ENCODE measurements at places on chromosomes 5 and 9.
A peak's percentile ranks its signal among the peaks of the same experiment; 100 is the strongest.

DNA sequence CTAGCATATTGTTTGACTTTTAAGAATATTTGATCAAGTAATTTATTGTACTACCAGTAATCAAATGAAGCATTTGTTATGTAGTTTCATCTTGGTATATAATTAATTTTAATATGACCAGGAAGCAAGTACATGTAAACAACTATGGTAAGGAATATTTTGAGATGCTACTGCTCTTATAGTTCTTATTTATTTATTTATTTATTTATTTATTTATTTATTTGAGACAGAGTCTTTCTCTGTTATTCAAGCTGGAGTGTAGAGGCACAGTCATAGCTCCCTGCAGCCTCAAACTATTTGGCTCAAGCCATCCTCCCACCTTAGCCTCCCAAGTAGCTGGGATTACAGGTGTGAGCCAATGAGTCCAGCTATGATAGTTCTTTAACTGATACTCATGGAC, 8.1 kb downstream of the PPIP5K2 start:
- DNase-seq = no peak

- DNase-seq = no peak
Measured at GRCh38 chr5:73812962-73813588, 187.1 kb downstream of the ARHGEF28 start.

- no peak for DNase-seq
Measured at GRCh38 chr5:122195802-122196394, 66.6 kb downstream of the ZNF474 start.

DNA sequence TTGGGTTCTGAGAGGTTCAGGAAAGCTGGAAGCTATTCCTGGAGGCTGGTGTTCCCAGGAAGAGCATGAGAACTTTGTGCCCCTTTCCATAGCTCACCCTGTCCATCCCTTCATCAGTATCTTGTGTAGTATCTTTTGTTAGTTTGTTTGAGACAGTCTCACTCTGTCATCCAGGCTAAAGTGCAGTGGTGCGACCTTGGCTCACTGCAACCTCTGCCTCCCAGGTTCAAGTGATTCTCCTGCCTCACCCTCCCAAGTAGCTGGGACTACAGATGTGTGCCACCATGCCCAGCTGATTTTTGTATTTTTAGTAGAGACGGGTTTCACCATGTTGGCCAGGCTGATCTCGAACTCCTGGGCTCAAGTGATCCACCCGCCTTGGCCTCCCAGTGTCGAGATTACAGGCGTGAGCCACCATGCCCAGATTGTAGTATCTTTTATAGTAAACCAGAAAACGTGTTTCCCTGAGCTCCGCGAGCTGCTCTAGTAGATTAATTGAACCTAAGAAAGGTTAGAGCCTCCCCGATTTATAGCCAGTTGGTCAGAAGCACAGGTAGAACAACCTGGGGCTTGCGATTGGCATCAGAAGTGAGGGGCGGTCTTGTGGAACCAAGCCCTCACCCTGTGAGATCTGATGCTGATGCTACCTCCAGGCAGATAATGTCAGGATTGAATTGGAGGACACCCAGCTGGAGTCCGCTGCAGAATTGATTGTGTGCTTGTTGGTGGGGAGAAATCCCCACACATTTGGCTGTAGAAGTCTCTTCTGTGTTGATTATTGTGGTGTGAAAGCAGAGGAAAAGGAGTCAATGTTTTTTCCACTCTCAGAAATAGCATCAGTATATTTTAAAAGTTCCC, 32.3 kb downstream of the ATP6V0E1 start:
- no peak for DNase-seq

DNA sequence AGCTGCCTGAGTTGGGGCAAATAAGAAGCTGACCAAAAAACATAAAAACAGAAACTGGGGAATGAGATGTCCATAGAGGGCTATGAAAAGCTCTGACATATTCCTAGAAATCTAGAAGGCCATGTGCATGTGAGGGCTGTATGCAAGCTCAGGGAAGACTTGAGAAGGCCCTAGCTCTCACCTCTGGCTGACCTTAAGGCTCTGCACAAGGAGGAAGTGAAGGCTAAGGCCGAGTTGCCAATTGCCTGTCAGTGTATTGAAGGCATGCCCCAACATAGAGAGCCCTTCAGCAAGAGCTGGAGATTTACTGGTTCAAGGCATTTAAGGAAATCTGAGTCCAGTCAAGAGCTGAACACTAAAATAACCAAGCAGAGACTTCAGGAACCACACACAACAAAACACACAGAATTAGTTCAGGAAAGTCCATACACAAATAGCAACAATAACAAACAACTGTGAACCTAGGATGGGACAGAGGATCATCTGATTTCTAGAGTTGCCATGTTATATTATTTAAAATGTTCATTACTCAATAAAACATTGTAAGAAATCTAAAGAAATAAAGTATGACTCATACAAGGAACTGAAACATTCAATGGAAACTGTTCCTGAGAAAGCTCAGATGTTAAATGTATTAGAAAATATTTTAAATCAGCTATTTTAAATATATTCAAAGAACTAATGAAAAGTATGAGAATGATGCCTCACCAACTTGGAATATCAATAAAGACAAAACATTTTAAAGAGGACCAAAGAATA, 161.8 kb downstream of the AUH start:
- no peak for DNase-seq

- no peak for DNase-seq
Measured at GRCh38 chr9:73611032-73611431, 459.4 kb downstream of the ANXA1 start.

GRCh38 chr5:132388244-132389050, 18.9 kb downstream of the SLC22A5 start:
- DNase-seq = no peak

DNA sequence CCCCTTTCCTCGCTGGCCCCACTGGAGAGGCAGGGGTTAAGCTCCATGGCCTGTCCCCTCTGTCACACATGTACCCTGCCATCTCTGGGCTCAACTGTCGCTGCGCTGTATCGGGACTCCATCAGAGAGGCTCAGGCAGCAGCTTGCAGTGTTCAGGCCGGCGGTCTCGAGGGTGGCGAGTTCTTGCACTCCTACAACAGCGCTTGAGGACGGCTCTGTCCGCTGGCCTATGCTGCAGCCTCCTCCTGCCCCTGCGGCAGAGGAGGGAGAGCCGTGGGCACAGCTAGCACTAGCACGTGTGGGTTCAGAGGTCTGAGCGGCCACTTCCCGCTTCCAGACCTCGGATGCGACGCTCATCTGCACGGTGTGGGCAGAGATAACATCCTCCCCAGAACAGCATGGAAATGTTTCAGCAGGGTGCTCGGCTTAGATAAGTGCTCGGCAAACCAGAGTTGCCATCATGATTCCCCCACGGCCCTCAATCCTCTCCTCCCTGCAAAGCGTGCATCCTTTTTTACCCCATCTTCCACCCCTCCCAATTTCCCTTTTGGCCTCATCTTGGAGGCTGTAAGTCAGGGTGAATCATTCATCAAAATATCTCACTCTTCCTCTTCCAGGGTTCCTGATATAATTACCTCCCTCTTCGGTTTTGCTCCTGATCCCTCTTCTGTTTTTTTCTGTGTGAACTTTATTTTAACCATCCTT, 41.9 kb upstream of the FUBP3 start:
- DNase-seq = no peak

DNA sequence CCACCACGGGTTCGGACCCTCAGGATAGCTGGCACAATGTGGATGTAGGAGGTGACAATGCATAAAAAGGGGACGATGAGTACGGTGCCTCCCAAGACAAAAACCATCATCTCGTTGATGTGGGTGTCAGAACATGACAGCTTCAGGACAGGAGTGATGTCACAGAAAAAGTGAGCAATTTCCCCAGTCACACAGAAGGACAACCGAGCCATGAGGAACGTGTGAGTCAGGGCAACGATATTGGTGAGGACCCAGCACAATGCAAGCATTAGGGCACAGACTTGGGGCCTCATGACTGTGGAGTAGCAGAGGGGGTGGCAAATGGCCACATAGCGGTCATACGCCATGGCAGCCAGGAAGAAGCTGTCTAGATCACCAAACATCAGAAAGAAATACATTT, 491 bp downstream of the OR1N1 start:
- no peak for DNase-seq

- peak; percentile 77 for DNase-seq
Measured at GRCh38 chr9:6715755-6716643, 41.8 kb upstream of the KDM4C start.

DNA sequence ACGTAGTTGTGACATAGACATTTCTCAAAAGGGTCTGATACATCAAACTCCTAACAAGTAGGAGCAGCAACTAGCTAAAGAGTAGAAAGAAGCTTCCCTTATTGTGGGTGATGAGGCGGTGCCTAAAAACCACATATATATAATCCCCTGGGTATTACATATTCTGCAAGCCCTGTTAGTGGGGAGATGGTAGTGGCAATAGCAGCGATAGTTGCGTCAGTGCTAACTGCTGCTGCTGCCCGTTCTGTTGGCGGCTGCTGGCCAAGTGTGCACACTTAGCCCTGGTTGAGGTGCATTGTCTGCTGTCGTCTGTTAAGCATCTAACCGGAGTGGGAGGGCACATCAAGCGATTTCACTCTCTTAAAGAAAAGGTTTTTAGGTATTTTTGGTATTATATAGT, 35.8 kb downstream of the VLDLR start:
- peak; percentile 29 for DNase-seq

DNA sequence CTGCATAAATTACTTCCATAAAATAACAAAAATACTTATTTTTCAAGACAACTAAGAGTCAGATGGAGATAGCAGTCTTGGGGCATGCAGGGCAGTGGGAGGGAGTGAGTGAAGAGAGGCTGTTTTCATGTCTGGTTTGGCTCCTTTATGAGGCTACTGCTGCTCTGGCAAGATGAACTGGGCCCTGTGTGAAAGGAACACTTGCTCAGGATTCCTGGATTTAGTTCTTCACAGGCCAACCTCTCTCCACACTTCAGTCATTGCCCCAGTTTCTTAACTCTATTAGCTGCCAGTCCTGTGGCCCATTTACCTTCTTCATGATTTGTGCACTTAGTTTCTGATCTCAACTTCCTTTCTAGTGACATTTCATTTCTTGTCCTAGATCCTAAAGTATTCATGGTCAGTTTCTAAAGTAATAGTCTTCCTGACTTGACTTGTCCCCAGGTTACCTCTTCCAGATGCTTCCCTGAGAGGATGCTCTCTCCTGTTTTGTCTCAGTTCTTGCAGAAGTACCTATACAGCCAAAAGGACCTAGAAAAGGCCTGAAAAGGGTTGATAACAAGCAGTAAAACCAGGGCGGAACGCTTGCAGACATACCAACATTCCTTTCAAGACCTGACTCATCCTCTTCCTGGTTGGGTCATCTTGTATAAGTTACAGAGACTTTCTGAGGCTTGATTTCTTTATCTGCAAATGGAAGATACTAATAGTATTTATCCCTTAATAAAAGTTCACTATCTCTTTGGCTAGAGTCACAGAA, 77.0 kb upstream of the ZFAND5 start:
- DNase-seq = no peak

GRCh38 chr5:57176350-57176857, 2.5 kb downstream of the GPBP1 start:
- DNase-seq = peak; percentile 51

- DNase-seq = no peak
Measured at GRCh38 chr9:31715250-31715649, 669.2 kb upstream of the ACO1 start.

DNA sequence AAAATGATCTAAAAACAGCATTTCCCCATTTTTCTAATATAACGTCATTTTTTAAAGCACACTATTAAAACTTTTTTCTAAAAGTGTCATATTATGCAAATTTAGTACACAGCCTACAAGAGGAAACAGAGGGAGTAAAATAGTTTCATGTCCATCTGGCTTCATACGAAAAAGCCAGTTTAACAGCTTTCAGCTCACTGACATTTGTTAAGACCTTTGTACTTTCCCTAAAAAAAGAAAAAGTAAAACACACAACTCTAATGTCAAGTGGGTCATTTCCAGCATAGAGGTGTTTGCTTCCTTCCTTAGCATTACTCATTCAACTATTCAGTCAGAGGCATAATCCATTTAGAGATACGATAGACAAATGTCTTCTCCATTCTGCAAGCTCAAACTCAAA, 49.4 kb downstream of the ABHD17B start:
- DNase-seq = no peak

DNA sequence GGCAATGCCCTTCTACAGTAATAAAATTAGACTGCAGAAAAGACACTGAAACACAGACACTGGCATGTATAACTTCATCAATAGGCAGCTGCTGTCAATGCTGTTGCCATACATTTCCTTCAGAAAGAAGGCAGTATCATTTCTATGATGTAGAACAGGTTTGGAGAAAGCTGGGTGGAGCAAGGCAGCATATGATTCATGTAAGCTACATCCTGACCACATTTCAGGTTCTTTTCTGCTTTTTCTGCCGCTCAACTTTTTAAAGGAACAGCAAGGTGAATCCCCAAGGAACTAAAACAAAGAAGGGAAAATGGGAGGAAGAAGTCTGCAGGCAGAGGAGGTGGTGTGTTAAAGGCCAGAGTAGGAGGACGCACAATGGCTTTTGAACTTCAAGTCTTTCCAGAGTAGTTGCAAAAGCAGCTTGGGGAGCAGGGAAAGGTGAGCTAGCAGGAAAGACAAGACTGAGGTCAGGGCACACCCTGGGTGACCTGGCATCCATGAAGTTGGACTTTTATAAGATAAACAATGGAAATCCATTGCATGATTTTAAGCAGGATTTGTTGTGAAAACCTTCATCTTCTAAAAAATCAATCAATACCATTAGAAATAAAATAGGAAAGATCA, 142.1 kb downstream of the MED10 start:
- DNase-seq = no peak

GRCh38 chr5:96080557-96080956, 118.9 kb upstream of the ELL2 start:
- no peak for DNase-seq

All from CD4-positive, alpha-beta T cell treated with Interleukin-12 subunit alpha and Interleukin-12 subunit beta, for 1 hour (primary cell).